ENCODE measurements at places on chromosomes 7 and 10.

DNA sequence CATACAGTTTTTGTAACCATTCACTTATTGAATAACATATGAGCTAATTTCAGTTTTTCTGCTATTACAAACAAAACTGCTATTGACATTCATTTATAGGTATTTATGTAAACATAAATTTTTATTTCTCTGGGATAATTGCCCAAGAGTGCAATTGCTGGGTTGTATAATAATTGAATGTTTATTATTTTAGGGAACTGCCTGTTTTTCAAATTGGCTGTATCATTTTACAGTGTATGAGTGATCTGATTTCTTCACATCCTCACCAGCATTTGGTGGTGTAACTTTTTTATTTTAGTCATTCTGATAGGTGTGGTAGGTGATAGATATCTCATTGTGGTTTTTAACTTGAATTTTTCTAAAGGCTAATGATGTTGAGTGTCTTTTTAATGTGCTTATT, 26.4 kb downstream of the KIF11 start:
- no peak for DNase-seq

DNA sequence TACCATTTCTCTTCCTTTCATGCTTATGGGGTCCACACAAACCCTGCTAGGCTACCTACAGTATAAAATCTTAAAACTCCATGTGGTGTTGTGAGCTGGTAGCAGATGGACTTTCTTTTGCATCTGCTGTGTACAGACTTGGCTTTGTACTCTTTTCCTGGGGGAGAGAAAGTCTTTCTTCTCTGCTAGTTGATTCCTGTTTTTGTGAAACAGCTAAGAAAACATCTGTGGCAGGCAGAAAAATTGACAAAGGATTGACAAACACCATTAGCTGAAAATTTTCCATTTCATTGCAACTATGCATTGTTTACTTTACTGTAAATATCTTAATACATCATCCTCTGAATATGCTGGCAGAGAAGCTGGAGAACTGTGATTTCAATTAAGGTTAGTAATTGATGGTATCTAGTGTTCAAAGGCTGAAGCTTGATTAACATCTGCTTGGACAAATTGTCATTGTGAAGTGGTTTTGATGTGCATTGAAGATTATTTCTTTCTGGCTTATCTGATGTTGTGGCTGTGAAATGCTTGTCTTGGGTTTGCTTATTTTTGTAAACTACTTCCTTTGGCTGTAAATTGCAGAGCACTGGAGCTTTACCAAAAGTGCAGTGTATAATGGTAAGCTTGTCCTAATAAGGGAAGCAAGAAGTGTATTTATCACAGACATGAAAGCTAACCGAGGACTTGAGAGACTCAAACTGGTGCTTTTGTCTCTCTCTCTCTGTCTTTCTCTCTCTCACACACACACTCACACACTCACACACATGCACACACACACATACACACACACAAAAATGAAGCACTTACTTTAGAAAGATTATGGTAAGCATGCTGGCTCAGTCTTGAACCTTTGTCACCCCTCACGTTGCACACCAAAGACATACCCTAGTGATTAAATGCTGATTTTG, at the start of gene FOXP2:
Gene FOXP2 (plus strand): TSS at position 660 of the 908 bp plus-strand sequence. CDS start 11,697 bp downstream, outside the sequence.
- DNase-seq = no peak

DNA sequence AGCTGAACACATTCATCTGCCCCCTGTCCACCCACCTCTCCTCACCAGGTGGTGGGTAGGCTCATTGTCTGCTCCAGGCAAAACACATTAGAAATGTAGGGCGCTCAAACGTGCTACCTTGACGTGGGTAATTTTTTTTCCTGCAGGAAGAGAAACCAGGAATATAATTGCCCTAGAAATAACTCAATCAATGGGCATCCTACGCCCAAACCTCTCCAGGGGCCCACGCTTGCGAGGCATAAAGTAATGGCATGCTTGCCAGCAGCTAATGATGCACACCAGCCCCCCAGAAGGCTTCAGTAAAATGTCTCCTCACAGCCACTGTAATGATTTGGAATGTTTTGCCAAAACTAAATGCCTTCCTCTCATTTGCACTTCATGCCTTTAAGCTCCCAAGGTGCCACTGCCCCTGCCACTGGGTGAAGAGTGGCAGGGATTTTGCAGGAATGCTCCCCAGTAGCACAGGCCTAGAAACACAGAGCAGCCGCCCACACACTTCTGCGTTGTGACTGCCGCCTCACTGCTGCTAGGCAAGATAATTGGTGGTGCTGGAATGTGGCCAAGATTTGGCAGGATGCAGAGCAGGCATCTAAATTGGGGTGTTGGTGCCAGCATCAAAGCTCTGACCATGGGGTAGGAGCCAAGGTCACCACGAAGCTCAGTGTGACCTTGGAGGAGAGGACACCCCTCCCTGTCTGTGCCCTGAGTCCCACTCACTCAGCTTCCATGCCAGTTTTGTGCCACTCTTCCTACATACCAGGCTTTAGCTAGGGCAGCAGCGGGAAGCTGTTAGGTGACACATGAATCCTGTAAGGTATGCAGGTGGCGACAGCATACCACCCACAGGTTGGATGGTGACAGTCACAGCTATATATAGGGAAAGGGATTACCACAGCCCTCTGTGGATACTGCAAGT, 48.7 kb upstream of the PPP1R3C start:
- DNase-seq = no peak

- DNase-seq = peak; percentile 65
Measured at GRCh38 chr7:50304129-50304910, at the start of gene IKZF1. TSS of gene IKZF1 (plus strand) at chr7:50304716. CDS start at chr7:50319062, 14,346 bp downstream.

- no peak for DNase-seq
Measured at GRCh38 chr10:79488336-79488735, 24.0 kb upstream of the EIF5AL1 start.

DNA sequence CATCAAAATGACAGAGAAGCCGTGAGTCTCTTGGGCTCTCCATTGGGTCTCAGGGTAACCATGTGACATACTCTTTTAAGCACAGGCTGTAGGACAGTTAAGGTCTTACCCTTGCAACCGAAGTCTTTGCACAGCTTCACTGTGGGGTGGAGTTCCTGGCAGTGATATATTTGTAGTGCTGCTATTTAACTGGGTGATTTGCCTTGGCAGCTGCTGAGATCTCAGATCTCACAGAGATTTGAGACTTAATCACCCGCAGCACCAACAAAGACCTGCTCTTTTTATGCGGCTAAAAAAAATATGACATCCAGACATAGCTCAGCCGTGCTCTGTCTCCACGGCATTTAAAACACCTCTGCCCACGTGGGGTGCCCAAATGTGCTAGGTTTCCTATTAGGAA, 63.4 kb upstream of the NPTX2 start:
- no peak for DNase-seq

DNA sequence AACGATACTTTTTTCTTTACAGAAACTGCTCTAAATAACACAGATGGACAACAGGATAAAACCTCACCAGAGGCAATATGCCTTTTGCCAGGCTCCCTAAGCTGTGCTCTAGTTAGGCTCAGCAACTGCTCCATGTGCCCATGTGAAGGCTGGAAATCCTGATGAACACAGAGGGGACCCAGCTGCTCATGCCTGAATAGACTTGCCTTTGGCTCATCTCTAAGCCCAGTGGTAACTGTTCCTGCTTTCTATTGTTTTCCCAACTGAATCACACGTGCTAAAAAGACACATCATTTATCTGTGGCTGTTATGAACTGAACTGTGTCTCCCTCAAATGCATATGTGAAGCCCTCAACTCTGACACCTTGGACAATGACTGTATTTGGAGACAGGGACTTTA, 110.4 kb downstream of the RNF216 start:
- DNase-seq = no peak

GRCh38 chr7:130929896-130930659, 196.1 kb upstream of the KLF14 start:
- DNase-seq = peak; percentile 79

DNA sequence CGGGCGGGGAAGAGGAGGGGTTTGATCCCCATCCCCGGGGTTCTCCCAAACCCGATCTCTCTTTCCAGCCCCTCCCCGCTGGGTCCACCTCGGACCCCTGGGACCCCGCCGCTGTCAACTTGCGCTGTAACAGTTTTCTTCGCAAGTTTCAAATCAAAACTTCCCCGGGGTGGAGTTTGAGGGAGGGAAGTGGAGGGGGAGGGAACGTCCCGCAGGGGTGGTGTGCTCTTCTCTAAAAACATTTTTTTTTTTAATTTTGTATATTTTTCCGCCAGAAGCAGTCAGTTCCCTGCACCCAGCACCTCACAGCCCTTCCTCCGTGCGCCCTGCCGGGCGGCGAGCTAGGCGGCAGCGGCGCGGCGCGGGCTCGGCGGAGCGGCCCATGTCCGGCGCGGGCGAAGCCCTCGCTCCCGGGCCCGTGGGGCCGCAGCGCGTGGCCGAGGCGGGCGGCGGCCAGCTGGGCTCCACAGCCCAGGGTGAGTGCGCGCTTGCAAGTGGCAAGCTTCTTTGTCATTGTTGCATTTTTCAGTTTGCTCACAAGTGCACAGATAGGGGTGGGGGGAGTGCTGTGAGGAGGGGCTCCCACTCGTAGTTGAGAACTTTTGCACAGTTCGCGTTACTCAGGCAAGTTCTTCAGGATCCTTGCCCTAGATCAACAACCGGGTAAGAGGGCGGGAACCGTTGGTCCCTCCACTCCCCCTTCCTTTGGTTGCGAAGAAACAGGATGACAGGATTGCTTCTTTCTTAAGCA, 933 bp downstream of the MDFIC start:
- peak; percentile 74 for DNase-seq

DNA sequence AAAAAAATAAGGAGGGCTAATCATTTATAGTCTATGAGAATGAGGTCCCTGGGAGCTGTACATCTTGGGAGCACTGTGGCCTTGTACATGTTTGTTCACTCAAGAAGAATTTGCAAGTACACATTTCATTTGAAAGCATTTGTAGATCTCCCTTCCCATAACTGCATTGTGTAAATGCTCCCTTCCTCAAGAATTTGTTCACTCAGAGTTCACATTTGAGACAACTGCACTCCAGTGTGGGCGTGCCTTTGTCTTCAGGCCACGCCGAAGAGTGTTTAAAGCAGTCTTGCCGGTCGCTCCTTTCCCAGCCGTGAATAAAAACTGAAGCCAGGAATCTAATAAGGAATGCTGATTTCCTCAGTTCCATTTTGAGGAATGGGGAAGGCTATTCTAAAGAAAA, 291.1 kb upstream of the LYZL1 start:
- DNase-seq = no peak

DNA sequence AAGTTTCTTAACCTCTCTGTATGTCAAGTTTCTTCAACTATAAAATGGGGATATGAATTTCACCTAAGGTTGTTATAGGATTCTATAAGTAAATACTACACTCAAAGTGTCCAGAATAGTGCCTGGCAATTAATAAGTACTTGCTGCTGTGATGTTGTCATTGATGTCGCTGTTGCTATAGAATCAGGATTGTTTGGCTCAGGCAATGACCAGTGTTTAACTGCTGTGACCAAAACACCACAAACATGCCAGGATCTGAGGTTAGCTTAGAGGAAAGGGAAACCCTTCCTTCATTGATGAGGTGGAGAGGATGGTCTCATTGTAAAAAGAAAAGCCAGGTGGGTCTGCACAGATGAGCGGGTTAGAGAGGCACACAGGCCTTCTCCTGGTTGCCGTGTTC, 223.1 kb upstream of the INHBA start:
- no peak for DNase-seq

- no peak for DNase-seq
Measured at GRCh38 chr10:56912043-56912442, 551.0 kb upstream of the ZWINT start.

DNA sequence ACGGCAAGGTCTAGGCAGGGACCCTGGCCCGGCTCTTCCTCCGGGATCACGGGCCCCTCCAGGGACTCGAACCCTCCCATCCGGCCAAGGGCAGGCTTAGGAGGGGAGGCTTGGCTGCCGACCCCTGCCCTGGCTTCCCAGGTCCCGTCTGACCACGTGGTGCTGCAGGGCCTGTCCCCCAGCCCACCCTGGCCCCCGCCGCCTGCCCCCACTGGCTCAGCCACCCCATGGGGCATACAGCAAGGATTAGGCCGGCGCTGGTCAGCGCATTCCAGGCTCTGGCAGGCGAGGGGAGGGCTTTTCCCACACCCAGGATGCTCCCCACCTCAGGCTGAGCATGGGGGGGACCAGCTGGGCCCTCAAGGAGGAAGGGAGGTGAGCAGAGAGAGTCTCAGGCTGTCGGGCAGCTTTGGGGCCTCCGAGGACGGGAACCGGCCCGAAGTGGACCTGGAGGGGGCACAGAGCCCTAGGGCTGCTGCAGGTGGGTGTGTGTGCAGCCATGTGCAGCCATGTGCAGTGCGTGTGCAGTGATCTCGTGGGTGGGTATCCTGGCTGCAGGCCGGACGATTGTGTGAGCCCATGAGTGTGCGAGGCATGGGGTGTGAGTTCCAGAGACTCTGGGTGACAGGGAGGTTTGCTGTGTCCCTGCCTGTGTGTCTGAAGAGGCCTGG, 713 bp upstream of the GRIFIN start:
- DNase-seq = no peak

GRCh38 chr7:157682946-157683746, 346.3 kb downstream of the DNAJB6 start:
- no peak for DNase-seq

DNA sequence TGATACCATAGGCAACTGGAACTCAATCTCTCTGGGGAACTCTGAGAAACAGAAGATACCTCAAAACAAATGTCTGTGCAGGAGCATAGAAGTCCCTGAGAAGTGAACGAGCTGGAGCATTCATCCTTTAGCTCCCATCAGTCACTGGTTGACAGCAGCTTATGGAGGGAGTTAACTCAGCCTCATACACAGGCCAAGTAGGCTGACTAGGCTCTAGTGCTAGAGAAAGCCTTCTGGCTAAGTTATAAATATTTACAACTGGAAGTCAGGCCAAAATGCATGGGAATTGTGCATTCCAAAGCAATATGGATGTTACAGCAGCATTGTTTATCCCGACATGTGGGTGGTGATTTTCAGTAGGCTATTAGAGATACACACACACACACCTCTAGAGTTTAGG, 66.5 kb downstream of the ANK3 start:
- DNase-seq = no peak

GRCh38 chr10:12625393-12626023, 276.2 kb downstream of the CAMK1D start:
- DNase-seq = no peak

DNA sequence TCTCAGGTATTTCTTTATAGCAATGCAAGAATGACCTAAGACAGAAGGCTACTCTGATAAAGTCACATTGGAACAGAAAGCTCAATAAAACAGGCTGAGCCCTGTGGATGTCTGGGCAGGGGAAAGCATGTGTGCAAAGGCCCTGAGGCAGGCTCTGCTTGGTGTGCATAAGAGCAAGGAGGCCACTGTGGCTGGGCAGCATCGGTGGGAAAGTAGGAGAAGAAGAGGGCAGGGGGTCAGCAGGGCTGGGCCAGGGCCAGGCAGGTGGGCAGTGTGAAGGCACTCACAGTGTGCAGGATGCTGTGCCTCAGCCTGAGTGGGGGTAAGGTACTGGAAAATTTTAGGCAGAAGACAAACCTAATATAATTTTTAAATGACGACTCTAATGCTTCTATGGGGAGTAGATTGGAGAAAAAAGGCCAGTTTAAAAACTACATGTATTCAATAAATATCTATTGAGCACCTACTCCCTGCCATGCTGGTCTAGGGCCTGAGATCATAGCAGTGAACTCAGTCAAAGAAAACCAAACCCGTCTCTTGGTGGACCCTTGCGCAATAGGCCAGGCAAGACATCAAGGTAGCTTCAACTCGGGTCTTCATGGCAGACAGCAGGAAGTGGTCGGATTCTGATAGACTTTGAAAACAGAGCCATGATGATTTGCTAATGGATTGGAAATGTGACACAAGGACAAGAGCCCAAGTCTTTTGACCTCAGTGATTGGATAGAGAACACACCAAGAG, 572.3 kb downstream of the TCERG1L start:
- no peak for DNase-seq

- DNase-seq = no peak
Measured at GRCh38 chr7:98387131-98387530, 13.8 kb downstream of the BAIAP2L1 start.

GRCh38 chr10:84329196-84329611, 815 bp downstream of the CCSER2 start:
- no peak for DNase-seq

Data from CD4-positive, alpha-beta T cell treated with Interleukin-17A for 1 hour (primary cell).